ENCODE measurements at places on chromosomes 6 and 20.

DNA sequence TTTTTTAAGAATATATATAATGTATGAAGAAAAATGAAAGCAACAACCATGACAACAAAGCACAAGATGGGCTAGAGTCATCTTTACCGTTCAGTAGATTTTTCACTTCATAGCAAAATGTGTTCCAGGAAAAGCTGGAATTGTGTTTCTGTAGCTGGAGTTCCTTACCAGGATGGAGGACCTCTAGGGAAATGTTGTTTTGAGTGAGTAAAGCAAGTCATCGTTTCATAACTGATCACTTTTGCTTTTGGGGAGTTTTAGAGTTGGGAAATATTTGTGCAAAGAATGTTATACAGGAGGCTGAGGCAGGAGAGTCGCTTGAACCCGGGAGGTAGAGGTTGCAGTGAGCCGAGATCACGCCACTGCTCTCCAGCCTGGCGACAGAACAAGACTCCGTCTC is 151.6 kb downstream of the SASH1 start:
- DNase-seq: no peak

GRCh38 chr6:122369536-122369935 is 29.9 kb upstream of the HSF2 start:
- DNase-seq: no peak

DNA sequence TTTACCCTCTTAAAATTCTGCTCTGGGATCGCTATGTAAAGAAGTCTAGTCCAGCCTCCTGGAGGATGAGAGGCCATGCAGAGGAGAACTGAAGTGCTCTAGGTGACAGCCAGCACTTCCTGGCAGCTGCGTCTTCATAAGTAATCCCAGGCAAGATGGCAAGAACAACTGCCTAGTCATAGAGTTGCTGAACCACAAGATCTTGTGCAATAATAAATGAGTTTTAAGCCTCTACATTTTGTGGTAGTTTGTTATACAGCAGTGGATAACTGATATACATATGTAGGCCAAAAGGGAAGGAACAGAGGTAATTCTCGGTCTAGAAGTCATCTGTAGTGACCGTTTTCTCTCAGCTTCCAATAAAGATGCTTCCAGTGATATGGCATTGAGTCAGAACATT is 103.8 kb upstream of the FLRT3 start:
- DNase-seq: no peak

DNA sequence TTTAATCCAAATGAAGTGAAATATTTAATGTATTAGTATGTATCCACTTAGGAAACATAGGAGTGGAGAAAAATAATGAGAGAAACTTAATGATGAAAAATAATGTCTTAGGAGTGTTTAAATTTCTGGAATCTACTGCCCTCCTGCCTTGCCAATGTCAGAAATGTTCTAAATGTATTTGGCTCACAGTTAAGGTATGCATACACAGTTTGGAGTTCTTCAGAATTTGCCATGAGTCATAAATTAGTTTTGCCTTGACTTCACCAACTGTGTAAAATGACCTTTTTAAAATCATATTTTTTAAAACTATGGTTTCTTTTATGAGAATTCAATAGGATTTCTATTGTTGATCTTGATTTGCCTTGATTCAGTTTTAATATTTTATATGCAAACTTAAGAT is 191.7 kb upstream of the HSF2 start:
- no peak for DNase-seq

- DNase-seq: no peak
These were observed 9.3 kb upstream of the BCAS1 start for GRCh38 chr20:54079652-54080051.

GRCh38 chr20:13317439-13317838 is 96.4 kb downstream of the ISM1 start:
- DNase-seq: no peak

DNA sequence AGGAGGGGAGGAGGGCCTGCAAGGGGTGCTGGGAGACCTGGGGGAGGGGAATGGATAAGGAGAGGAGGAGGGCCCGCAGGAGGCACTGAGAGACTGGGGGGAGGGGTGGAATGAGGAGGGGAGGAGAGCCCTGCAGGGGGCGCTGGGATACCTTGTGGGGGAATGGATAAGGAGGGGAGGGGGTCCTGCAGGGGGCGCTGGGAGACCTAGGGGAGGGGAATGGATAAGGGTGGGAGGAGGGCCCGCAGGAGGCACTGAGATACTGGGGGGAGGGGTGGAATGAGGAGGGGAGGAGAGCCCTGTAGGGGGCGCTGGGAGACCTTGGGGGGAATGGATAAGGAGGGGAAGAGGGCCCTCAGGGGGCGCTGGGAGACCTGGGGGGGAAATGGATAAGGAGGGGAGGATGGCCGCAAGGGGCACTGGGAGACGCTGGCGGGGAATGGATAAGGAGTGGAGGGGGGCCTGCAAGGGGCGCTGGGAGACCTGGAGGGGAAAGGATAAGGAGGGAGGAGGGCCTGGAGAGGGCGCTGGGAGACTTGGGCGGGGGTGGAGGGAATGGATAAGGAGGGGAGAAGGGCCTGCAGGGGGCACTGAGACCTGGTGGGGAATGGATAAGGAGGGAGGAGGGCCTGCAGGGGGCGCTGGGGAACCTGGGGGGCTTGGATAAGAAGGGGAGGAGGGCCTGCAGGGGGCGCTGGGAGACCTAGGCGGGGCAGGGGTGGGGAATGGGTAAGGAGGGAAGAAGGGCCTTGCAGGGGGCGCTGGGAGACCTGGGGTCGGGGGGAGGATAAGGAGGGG is 1.3 kb upstream of the CTCFL start:
- DNase-seq: no peak
